GM12878 (cell line): ENCODE measurements at places on chromosomes 16 and 17. TPM values are rescaled to one million over a fixed set of nuclear protein-coding genes. Genes with fewer than 3 reads are reported as not detected.

GRCh38 chr16:81632392-81633146, 146.5 kb upstream of the PLCG2 start:
- DNase-seq, result no peak

DNA sequence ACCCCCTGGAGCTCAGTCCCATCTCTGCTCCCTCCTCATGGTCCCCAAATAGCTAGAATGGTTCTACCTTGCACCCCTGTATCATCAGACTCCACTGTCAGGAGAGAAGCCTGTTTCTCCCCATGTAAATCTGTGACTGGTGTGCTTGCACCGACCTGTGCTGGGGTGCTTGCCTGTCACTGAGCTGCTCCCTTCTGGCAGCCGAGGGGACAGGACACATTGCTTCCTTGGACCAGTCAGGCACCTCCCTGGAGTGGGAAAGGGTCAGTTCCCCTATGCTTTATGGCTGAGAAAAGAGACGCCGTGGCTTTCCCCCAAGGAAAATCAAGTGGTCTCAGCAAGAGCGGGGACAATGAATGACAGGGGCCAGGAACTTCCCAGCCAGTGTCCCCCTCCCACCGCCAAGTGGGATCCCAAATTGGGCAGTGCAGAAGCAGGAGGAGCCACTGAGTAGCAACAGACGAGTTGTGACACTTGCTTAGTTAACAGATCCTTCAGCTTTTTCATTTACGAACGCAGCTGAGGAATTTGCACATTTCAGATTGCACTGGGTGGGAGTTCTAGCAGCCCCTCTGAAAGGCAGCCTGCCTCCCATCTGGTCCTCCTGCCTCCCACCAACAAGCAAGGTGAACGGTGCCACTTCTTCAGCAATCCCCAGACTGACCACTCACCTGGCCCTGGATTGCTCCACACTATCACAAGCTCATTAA, 156.4 kb downstream of the KATNIP start:
- DNase-seq, result no peak

- no peak for DNase-seq
Observed at GRCh38 chr16:67283826-67284555, 4.7 kb downstream of the PLEKHG4 start.

- no peak for DNase-seq
Observed at GRCh38 chr16:78227855-78228254, 128.4 kb downstream of the WWOX start.

MYH2 gene
- not detected in 2 replicates for total RNA-seq

SETD1A gene
- 20.6 and 25.9 TPM in 2 replicates for total RNA-seq

TBC1D26 gene
- total RNA-seq, result not detected in 2 replicates

CACNG3 gene
- total RNA-seq, result not detected in 2 replicates

DPEP3 gene
- not detected in 2 replicates for total RNA-seq

CMTM2 gene
- total RNA-seq, result not detected in 2 replicates

RECQL5 gene
- total RNA-seq, result 30.0 and 32.1 TPM in 2 replicates

CLEC3A gene
- total RNA-seq, result not detected in 2 replicates

SPNS3 gene
- total RNA-seq, result 2.0 and 2.3 TPM in 2 replicates
